Foreskin keratinocyte (primary cell): ENCODE measurements at places on chromosomes 2 and 18.
A peak's percentile ranks its signal among the peaks of the same experiment; 100 is the strongest.

DNA sequence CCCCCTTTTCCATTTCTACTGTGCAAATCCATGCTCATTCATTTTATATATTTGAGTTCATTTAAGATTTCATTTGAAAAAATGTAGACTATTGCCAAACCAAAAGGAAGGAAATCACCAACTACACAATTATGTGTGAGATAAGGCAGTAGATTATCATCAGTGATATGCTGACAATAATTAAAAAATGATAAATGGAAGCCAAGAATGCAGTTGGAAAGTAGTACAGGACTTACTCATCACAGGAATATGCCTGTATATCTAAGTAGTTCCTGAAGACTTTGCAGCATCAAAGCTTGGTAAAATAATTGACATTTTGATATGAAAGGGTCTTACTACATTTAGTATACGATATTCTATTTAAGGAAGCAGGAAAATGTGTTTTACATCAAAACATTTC is 166.1 kb upstream of the OTX1 start:
- no peak for DNase-seq

DNA sequence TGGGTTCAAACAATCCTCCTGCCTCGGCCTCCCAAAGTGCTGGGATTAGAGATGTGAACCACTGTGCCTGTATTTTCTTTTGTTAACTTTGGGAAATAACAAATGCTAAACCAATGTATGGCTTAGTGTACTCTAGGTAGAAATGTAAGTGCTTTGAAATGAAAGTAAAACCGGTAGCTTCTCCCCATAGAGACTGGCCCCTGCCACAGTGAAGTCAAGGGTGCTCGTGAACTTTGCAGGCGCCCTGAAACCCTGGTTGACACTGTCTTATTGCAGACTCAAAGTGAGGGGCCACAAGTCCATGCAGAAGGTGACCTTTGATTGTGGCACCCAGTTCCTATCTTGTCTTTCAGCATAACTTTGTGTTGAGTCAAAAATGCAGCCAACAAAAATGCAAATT is 24.2 kb upstream of the MTCL1 start:
- DNase-seq = no peak

DNA sequence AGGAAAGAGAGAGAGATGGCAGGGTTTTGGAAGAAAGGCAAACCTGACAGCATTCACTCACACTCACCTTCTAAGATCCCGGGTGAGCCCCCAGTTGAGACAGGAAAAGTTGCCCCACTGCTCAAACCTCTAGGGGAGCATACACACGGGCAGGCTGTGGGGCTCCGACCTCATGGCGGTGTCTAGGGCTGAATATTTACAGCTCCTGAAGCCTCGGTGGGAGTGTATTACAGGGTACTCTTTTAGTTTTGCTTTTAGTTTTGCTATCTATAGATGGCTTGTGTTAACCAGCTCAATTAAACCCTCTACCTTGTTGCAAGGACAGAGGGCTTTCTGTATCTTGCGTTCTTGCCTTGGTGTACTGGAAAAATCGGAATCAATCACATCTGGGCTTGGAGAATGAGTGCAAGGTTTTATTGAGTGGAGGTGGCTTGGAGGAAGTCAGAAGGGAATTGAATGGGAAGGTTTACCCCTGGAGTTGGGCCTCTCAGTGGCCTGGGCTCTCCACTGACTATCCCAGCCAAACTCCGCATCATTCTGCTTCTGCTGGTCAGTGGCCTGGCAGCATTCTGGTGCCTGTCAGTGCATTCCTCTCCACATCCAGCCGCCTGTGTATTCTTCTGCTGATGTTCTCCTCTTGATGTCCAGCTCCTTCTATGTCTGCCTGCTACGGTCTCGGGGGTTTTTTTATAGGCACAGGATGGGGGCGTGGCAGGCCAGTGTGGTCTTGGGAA is 10.1 kb upstream of the IFIH1 start:
- DNase-seq = no peak

DNA sequence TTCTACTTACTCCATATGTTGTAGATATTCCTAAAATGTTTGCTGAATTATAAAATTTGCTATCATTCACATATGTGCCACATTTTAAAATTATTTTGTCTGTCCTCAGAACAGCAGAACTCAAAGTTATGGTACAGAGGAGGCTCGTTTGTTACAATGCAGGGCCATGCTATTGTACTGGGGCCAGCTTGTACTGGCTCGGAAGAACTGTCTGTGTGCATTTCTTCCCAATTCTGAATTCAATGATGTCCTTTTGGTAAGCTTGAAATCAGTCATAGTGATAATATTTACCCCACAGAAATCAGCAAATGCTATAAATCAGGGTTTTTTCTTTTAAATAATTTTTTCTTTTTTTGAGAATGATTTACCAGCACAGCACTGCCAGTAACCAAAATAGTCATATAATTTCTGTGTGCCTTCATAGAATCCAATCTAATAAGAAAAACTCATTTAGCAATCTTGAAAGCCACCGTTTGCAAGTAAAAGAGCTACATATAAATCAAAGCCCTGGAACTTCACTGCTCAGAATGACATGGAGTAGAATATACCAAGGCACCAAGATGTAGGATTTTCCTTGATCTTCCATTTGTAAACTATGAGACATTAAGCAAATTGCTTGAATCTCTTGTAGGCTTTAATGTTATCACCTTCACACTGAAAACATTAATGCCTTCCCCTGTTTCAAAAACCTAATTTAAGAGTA is 90.7 kb upstream of the EPHA4 start:
- DNase-seq = no peak

- no peak for DNase-seq
These were observed 201.5 kb upstream of the RAB6C start for GRCh38 chr2:129777762-129778583.

DNA sequence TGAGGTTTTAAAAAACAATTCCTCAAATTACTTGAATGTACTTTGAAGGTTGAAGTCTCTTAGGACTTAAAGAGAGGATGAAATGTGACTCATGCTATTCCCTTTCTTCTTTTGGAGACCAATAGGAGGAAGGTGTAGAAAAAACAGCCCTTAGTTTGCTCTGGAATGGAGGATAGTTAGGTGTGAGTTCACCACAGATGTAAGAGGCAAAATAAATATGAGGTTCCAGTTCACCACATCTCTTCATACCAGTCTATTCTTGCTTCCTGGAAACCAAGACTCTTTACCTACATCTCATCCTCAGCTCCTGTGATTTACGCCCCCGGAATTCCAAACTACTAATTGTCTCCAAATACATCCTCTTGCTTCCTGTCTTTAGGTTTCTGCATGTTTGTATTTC is 77.5 kb upstream of the TTC21B start:
- peak; percentile 37 for DNase-seq

GRCh38 chr18:51092117-51092516 is 62.1 kb downstream of the SMAD4 start:
- DNase-seq = no peak

DNA sequence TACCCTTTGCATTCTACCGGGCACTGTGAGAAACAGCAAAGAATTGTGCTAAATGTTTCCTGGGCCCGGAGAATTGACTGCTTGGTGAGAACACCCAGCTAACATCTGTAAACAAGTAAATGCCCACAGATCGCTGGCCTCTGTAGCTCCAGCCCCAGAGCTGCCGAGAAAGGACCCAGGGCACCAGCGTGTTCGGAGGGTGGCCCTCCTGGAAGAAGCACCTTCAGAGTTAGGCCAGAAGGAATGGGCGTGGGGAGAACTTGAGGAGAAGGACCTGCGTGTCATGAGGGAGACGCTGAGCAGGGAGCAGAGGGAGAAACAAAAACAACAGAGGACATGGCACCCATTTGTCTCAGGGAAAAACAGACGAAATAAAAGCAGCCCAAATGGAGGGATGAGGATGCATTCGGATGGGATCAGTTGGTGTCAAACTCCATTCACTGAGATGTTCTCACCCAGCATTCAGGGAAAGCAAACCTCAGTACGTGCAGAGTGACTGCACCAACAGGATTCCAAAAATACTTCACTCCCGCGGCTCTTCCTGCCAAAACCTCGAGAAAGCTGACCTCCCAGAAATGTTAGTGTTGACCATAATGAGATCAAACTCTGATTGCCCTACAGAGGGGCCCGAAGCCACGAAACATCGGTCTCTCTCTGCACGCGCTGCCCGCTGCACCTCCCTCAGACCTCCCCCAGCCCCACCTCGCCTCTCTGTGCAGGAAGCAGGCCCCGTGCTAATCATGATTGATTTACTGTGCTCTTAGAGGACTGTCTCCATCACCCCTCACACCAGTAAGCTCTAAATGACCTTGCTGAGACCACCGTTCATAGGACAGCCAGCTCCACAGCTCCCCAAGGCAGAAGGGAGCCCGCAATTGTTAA is 376.3 kb upstream of the SALL3 start:
- DNase-seq = no peak

GRCh38 chr2:100802066-100802465 is 17.9 kb upstream of the NPAS2 start:
- DNase-seq = no peak

- DNase-seq = no peak
These were observed 14.6 kb downstream of the SPOPL start for GRCh38 chr2:138516030-138516704.

- peak; percentile 64 for DNase-seq
These were observed 3.6 kb downstream of the BCL11A start for GRCh38 chr2:60549928-60550177.

- DNase-seq = no peak
These were observed at the start of gene BMP10 for GRCh38 chr2:68871159-68871764. TSS of gene BMP10 (minus strand) at chr2:68871397. CDS start at chr2:68871358, 39 bp downstream.

- DNase-seq = no peak
These were observed 50.5 kb upstream of the ZNF516 start for GRCh38 chr18:76545433-76546087.

- no peak for DNase-seq
These were observed 29.4 kb upstream of the ASNSD1 start for GRCh38 chr2:189631849-189632248.

GRCh38 chr2:85394261-85394681 is 15.9 kb downstream of the CAPG start:
- DNase-seq = no peak

GRCh38 chr2:229445019-229445418 is 173.9 kb upstream of the PID1 start:
- DNase-seq = peak; percentile 87

GRCh38 chr2:65518751-65519150 is 86.4 kb upstream of the SPRED2 start:
- DNase-seq = no peak

DNA sequence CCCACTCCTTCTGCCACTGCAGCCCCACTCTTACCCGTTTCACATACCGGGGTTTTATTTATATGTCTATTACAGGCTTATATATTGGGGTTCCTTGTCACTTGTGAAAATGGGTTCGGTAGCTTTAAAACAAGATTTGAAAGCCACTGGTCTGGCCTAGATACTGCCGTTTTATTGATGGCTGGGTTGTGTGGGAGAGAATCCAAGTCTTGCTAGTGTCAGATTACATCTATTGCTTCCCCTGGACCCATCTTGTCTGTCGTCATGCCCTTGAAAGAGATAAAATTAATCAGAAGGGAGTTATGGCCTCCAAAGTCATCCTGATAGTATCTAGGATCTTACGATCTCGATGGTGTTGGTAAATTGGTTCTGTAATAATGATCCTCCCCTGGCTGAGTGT is 79.4 kb downstream of the EIPR1 start:
- DNase-seq = no peak
